ENCODE measurements at places on chromosomes 4 and X.

GRCh38 chr4:165398570-165398969 is 19.8 kb downstream of the CPE start:
- DNase-seq: peak; percentile 90

DNA sequence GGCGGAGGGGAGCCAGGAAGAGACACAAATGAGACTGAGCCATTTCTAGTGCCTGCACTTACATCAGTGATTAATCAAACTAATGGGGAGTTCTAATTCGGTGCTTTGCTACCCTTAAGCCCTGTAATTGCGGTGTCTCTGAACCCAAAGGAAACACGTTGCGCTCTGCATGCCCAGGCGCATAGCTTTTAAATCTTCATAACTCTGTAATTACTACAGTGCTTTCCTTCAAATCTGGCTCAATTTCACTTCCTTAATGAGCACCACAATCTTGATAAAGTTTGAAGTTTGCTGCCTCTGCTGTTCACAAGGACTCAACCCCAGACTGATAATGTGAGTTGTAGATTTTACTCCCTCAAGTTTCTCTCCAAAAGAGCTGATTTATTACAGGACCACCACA is 5.7 kb upstream of the NHS start:
- no peak for DNase-seq

DNA sequence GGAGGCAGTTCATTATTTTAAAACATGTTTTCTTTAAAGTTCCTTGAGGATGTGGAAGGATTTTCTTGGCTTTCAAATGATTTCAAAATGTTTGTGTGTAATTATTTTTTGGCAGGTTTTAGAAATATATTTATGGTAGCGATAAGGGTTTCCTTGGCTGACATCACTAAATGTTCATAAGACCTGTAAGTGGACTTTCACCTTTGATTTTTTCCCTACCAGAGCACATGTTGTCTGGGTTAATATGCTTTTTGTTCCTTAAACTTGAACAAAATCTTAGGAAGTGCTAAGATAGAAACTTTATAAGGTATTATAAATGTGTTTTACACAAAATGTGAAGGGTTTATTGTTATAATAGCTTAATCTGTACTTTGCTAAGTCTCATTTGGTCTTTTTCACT is 315.6 kb downstream of the PCDH7 start:
- DNase-seq: no peak

- no peak for DNase-seq
Observed at GRCh38 chr4:101599620-101600019, 190.9 kb upstream of the BANK1 start.

- no peak for DNase-seq
Observed at GRCh38 chr4:54187148-54187547, 41.9 kb upstream of the PDGFRA start.

GRCh38 chr4:153197301-153197700 is 6.9 kb upstream of the TRIM2 start:
- DNase-seq: no peak

GRCh38 chrX:30751497-30751896 is 98.3 kb downstream of the GK start:
- DNase-seq: no peak

GRCh38 chr4:75892508-75892907 is 9.7 kb downstream of the PPEF2 start:
- DNase-seq: no peak

- no peak for DNase-seq
Observed at GRCh38 chr4:104490096-104490769, 4.5 kb downstream of the CXXC4 start.

- DNase-seq: no peak
Observed at GRCh38 chr4:177033632-177034031, 240.9 kb upstream of the VEGFC start.

GRCh38 chr4:169952236-169953002 is 73.8 kb downstream of the MFAP3L start:
- no peak for DNase-seq

DNA sequence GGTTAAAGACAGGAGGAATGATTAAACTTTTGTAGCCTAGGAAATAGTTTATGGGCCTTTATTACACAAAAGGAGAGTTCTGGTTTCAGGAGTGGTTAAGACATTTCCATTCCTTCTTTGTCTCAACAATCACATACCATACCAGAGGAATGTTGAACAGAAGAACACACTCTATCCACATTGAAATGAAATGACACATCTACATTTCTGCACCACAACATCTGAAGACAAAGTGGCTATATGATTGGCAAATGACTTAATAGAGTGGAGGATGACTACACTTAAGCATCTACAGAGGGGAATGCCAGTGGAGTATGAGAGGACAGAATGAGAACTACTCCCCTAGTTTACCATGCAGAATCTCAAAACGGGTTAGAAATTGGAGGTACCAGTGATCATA is 8.0 kb downstream of the CYP2U1 start:
- no peak for DNase-seq
